ENCODE measurements at places on chromosomes 3 and 15. TPM values are rescaled to one million over a fixed set of nuclear protein-coding genes. Genes with fewer than 3 reads are reported as not detected.

DNA sequence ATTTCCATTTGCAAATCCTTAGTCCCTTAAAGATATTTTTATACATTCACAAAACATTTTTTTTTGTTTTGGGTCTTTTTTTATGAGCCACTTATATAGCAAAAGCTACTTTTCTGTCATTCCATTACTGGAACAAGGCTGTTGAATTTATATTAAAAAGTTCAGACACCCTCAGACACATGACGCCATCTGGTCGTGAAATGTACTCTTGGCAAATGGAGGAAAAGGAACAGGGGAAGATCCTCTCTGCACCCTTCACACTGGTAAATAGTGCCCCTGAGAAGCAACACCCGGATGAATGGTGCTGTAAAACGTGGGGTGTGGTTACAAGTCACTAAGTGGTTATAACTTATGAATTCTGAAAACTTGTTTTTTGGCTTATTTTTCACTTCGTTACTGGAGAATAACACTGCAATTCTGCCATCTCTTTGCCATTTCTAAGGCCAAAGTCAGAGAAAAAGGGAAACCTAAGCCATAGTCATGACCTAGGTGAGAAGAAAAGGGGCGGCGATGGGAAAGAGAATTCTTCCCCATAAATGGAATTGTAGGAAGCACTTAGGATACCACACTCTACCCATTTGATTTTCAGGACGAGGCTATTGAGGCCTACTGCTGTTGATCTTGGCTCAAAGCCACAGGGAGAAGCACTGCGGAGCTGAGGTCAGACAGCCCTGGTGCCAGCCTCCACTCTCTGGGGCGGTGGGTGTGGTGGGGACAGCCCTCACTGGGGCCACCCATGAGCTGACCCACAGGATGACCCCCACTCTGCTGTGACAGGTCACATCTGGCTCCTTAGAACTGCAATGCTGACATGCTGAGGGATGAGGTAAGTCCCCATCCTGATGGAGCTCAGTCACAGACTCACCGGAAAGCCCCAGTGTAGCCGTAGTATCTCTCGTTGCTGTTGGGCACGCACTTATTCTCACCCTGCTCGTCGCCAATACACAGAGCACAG lies 21.9 kb downstream of the LTF start:
- H3K4me3 ChIP-seq = no peak overlapping the region
- H3K27me3 ChIP-seq = peaks cover 38% of the 10 kb centered on the region
- no peaks in the 10 kb centered on the region for H3K4me1 ChIP-seq
- peak; percentile 53 for DNase-seq
- no peaks in the 10 kb centered on the region for H3K36me3 ChIP-seq

- peak; percentile 57 for DNase-seq
- no peaks in the 10 kb centered on the region for H3K4me1 ChIP-seq
- no peaks in the 10 kb centered on the region for H3K36me3 ChIP-seq
- no peak overlapping the region for H3K4me3 ChIP-seq
Observed at GRCh38 chr3:10783360-10784351, 32.4 kb upstream of the SLC6A11 start.

GRCh38 chr3:153171256-153171655 lies 9.2 kb downstream of the RAP2B start:
- H3K4me1 ChIP-seq = peaks cover 19% of the 10 kb centered on the region
- no peaks in the 10 kb centered on the region for H3K27me3 ChIP-seq
- no peak for DNase-seq
- H3K27ac ChIP-seq = peak overlapping the region; percentile 27
- no peak overlapping the region for H3K4me3 ChIP-seq

DNA sequence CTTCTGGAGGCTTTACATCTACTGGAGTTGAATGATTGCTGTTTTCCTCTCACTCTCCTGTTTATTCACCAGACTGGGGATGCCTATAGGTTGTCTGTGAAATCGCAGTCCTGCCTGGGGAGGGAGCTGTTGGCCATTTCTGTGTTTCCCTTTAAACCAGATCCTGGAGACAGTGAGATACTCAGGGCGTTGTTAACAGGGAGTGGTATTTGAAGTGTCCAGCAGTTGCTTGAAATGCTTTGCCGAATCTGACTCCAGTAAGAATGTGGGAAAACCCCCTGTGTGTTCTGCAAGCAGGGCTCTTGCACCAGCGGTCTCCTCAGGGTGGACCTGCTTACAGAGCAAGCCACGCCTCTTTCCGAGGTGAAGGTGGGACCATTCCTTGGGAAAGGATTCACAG lies 4.3 kb upstream of the LRRK1 start:
- H3K27me3 ChIP-seq = no peaks in the 10 kb centered on the region
- no peak overlapping the region for H3K4me3 ChIP-seq
- peaks cover 32% of the 10 kb centered on the region for H3K4me1 ChIP-seq
- no peak for DNase-seq

DNA sequence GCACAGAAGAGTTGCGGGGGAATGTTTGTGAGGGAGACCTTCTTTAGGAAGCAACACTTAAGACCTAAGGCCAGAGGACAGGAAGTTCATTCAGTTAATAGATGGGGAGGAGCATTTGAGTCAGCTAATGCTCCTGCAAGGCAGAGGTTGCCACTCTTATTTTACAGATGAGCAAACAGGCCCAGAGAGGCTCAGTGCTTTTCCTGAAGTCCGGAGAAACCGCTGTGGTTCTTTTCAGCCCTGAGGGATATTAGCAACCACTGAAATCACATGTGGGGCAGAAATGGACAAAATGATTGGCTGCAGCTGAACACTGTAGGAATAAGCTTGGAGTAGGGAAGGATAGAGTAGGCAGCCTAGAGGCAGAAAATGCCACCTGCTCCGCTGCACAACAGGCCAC lies 33.3 kb upstream of the RTP4 start:
- no peak overlapping the region for H3K4me3 ChIP-seq
- no peaks in the 10 kb centered on the region for H3K4me1 ChIP-seq
- H3K36me3 ChIP-seq = no peaks in the 10 kb centered on the region

DNA sequence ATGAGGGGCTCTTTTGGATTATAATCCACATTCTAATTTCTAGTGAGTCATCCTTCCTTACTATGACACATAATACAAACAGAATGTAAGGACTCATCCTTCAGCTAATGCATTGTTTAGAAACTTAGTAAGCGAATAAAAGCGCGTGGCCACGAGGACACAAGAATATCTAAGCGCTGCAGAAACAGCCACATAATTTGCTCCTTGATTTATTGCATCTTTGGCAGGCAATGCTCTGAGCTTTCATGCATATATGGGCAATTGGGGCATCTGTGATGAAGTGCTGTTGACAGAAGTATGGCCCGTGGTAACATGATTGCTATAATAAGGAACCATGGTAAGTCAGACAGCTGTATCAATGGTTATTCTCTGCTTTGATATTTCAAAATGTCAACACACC lies 191.3 kb upstream of the ZNF385D start:
- no peaks in the 10 kb centered on the region for H3K27me3 ChIP-seq
- DNase-seq = no peak
- no peaks in the 10 kb centered on the region for H3K4me1 ChIP-seq
- no peak overlapping the region for H3K27ac ChIP-seq
- no peak overlapping the region for H3K4me3 ChIP-seq

GRCh38 chr15:41669701-41670100 lies 9.5 kb downstream of the MGA start:
- no peak overlapping the region for H3K4me3 ChIP-seq
- H3K36me3 ChIP-seq = peaks cover 3% of the 10 kb centered on the region
- DNase-seq = no peak
- no peaks in the 10 kb centered on the region for H3K27me3 ChIP-seq
- H3K27ac ChIP-seq = no peak overlapping the region

GRCh38 chr3:9826815-9827573 lies 16.8 kb downstream of the RPUSD3 start:
- no peaks in the 10 kb centered on the region for H3K27me3 ChIP-seq
- H3K36me3 ChIP-seq = peaks cover 5% of the 10 kb centered on the region
- H3K27ac ChIP-seq = no peak overlapping the region
- peak; percentile 43 for DNase-seq
- no peak overlapping the region for H3K4me3 ChIP-seq

DNA sequence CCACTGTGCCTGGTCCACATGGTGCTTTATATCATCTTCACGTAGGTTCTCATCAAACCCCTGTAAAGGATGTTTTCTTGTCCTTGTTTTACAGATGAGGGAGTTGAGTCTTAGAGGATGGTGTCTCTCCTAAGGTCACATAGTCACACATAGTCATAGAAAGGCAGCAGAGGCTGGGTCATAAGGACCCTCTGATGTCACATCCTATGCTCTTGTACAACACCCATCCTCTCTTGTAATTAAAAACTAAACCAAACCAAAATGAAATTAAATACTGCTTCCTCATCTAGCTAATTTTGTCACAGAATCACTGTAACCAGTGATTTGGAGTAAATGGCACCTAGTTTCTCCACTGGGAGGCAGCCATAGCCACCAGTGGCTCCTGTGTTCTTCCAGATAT lies 21.8 kb upstream of the ATP1B3 start:
- no peak overlapping the region for H3K27ac ChIP-seq
- no peaks in the 10 kb centered on the region for H3K27me3 ChIP-seq
- no peaks in the 10 kb centered on the region for H3K36me3 ChIP-seq
- peaks cover 11% of the 10 kb centered on the region for H3K4me1 ChIP-seq
- H3K4me3 ChIP-seq = no peak overlapping the region

DNA sequence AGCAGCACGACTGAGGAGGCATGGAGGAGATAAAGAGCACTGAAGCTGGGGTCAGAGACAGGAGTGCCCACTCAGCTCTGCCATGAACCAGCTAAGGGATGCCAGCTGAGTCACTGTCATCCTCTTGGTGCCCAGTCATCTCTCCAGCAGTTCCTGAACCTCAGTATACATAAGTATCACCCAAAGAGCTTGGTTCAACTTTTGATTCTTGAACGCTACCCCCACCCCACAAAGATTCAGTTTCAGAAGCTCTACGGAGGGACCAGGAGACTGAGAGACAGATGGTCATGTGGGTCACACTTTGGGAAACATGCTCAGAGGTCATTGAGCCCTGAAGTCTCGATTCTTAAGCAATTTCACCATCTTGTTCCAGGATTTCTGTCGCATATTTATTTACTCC lies 108.4 kb downstream of the ALDH1A2 start:
- H3K4me3 ChIP-seq = no peak overlapping the region
- no peak overlapping the region for H3K27ac ChIP-seq
- H3K4me1 ChIP-seq = peaks cover 3% of the 10 kb centered on the region

GRCh38 chr15:31078471-31078870 lies 23.1 kb downstream of the TRPM1 start:
- H3K4me3 ChIP-seq = no peak overlapping the region
- H3K27me3 ChIP-seq = no peaks in the 10 kb centered on the region
- DNase-seq = no peak
- H3K36me3 ChIP-seq = no peaks in the 10 kb centered on the region
- H3K4me1 ChIP-seq = no peaks in the 10 kb centered on the region

DNA sequence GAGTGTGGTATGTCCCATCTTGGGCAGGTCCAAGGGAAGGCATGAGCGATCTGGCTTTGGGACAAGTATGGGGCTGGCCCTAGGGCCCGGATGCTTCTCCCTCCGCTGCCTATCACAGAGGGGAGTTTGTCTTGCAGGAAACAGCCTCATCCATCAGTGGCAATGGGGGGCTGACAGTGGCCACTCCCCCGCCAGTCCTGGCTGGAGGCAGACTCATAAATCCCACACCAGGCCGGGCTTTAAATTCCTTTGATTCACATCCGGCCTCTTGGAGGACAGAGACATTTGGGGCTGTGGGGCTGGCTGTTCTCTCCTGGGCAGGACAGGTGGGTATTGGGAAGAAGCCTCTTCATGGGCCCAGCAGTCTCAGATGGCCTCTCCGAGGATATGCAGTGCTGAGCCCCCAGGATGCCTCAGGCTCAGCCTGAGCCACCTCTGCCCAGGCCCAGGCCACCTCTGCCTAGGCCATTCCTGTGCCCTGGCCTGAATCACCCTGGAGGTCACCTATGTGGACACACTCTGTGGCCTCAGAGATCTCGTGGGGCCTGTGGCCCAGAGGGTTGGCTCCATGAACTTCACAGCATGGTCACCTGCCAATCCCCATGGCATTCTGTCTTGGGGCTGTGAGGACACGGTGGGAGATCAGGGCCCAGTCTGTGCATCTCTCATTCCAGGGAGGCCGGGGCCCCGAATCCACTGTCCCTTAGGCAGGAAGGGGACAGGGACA lies 84.2 kb upstream of the GOLGA6L4 start:
- H3K27me3 ChIP-seq = peaks cover 33% of the 10 kb centered on the region
- no peak for DNase-seq
- no peaks in the 10 kb centered on the region for H3K36me3 ChIP-seq
- H3K4me1 ChIP-seq = no peaks in the 10 kb centered on the region
- H3K27ac ChIP-seq = no peak overlapping the region
- H3K4me3 ChIP-seq = no peak overlapping the region

GRCh38 chr15:77606142-77607034 lies 26.3 kb downstream of the LINGO1 start:
- no peak overlapping the region for H3K27ac ChIP-seq
- no peaks in the 10 kb centered on the region for H3K36me3 ChIP-seq
- no peak for DNase-seq
- peaks cover 65% of the 10 kb centered on the region for H3K27me3 ChIP-seq

- no peak overlapping the region for H3K27ac ChIP-seq
- DNase-seq = no peak
- H3K4me1 ChIP-seq = no peaks in the 10 kb centered on the region
Observed at GRCh38 chr15:86857701-86858100, 778.0 kb downstream of the AGBL1 start.

DNA sequence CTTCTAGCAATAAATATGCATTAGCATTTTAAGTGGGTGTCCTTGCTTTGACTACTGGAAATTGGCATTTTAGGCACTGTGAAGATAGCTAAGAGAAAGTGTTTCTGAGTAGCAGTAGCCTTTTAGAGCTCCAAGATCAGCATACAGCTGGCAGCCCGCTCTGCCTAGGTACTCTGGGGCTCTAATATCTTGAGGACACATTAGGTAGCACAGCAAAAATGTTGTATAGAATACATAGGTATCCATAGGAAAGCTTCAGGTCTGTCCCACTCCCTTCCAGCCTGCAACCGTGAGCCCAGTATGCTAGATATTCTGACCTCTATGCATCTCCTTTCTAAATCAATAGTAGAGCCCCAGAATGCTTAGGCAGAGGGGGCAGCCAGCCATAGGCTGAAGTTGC lies 670.5 kb downstream of the NLGN1 start:
- H3K27ac ChIP-seq = no peak overlapping the region
- H3K36me3 ChIP-seq = no peaks in the 10 kb centered on the region
- no peak overlapping the region for H3K4me3 ChIP-seq
- H3K27me3 ChIP-seq = no peaks in the 10 kb centered on the region

DNA sequence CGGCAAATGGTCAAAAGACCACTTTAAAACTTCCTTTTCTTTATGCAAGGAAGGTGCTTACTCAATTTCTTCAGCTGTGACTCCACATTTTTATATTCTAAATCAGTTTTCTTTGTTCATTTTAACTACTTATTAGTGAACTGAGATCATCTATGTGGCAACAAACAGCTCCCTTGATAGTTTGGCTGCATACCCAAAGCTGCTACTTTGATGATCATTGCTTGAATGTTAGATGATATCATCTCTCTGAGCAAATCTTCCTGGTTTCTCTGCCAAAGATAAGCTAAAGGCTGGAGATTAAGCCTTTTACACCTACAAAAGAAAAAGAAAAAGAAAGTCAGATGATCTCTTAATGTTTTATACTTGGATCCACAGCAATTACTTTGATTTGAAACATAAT lies 95.5 kb downstream of the DPH6 start:
- DNase-seq = no peak
- no peak overlapping the region for H3K4me3 ChIP-seq
- no peak overlapping the region for H3K27ac ChIP-seq
- H3K36me3 ChIP-seq = no peaks in the 10 kb centered on the region

GRCh38 chr3:73884361-73884760 lies 259.6 kb upstream of the PDZRN3 start:
- no peaks in the 10 kb centered on the region for H3K27me3 ChIP-seq
- H3K27ac ChIP-seq = no peak overlapping the region
- no peak overlapping the region for H3K4me3 ChIP-seq
- no peak for DNase-seq
- no peaks in the 10 kb centered on the region for H3K4me1 ChIP-seq

Gene GOLGA6C
- not detected for total RNA-seq

Gene RNF7
- 108 TPM for total RNA-seq

Gene ARPIN
- total RNA-seq = 20.1 TPM

Gene FAM43A
- total RNA-seq = 1.8 TPM

Gene CFAP92
- 0.92 TPM for total RNA-seq

Gene SCAMP2
- total RNA-seq = 114 TPM
